T1000 (cell line): ENCODE measurements at places on chromosomes 5 and 9.

DNA sequence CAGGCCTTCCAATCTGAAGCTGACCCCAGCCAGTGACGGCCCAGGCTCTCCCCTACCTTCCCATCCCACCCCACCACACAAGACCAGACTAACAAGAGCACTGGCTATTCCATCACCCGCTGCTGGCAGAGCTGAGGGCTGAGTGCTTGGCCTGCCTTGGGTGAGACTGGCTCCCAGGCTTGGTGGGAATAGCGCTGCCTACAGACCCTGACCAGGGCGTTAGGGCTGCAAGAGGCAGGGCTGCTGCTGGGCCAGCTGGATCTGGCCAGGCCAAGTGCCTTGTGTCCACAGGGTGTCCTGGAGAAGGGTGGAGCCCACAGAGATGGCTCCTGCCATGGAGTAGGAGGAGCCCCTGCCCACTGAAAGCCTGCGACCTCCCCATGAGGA, 31.6 kb upstream of the ANGPTL2 start:
- DNase-seq, result no peak

- no peak for DNase-seq
Measured at GRCh38 chr5:93586736-93587596, 3.9 kb downstream of the NR2F1 start.

GRCh38 chr9:111886983-111887718, 9.5 kb upstream of the UGCG start:
- DNase-seq, result no peak

GRCh38 chr5:172834415-172835289, 601 bp downstream of the ERGIC1 start:
- DNase-seq, result peak; percentile 22

- no peak for DNase-seq
Measured at GRCh38 chr9:22169243-22169642, 160.1 kb upstream of the CDKN2B start.

DNA sequence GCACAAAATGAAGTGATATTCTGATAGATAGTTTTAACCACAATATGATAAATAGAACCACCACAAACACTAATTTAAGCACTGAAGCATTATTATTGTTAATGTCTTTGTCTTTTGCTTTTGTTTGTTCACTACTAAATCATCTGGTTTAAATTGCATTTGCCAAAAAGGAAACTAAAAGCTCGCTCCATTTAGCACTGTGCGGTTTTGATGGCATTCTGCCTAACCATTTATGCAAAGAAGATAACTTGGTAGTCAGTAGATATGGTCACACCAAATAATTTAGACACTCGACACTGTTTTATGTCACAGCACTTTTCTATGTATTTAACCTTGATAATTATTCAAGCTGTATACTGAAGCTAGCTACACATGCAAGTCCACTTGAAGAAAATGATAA, 849.8 kb upstream of the CDH6 start:
- DNase-seq, result no peak

DNA sequence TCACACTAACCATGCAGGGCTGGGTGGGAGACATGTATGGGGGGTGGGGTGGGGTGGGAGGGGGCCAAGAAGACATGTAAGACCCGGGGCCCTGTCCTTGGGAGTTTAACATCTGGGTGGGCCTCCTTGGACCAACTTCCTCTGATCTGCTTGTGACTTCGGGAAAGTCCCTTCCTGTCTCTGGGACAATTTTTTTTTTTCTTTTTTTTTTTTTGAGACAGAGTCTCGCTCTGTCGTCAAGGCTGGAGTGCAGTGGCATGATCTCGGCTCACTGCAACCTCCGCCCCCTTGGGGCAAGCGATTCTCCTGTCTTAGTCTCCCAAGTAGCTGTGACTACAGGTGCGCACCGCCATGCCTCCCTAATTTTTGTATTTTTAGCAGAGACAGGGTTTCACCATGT, 23.8 kb upstream of the IER5L start:
- no peak for DNase-seq

DNA sequence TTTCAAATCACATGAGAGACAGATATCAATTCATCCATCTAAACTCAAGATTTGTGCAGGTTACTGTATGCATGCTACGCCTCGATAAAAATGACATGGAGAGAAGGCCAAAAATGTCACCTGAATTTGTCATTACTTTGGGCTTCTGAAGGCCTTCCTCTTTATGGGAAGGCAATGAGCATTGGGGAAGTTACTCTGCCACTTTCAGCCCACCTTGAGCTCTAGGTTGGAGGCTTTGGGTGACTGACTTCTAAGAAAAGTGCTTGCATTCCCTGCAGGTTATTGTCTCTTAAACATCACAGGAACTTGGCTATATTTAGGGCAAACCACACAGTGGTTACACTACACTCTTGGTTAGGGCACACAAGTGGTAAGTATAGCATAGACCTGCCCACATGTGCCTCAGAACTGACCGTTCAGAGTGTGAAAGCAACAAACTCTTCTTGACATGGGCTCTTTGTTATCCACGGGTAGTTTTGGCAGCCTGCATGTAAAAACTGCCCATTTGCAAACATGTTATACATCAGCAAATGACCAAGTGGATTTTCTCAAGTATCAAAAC, 169.5 kb downstream of the ZNF608 start:
- no peak for DNase-seq

GRCh38 chr5:14054965-14055963, 87.9 kb upstream of the TRIO start:
- no peak for DNase-seq

GRCh38 chr5:107736638-107737037, 65.9 kb upstream of the EFNA5 start:
- no peak for DNase-seq

- DNase-seq, result no peak
Measured at GRCh38 chr9:18350036-18350435, 123.9 kb upstream of the ADAMTSL1 start.

DNA sequence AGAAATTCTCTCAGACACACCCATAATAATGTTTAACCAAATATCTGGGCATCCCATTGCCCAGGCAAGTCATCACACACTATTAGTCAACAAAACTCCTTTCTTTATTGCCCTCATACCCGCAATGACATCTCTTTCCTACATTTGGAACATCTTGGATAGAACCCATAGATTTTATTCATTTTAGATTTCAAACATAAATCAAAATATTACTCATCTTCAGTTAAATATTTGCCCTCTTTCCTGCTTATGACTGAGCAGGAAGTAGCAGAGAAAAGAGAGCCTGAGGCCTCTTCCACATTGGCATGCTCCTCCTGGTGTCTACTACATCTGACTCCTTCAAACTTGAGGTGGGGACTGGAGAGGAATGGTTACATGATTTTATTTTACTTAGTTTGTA, 592.0 kb downstream of the CHSY3 start:
- no peak for DNase-seq

DNA sequence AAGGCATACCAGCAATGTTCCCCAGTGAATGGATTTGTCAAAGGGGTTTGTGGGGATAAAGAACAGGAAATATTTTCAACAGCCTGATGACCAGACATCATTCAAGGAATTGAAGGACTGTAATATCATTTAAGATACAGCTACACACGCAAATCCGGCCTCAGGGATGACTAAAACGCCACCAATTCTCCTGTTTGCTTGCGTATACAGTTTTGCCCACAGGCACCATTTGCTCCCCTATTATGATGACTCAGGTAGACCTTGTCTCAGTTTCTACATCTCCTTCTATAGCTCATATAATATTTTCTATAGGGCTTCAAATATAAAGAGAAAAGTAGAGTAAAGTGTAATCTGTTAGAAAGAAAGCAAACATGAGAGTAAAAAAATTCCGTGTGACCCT, 29.7 kb upstream of the ITGA1 start:
- no peak for DNase-seq

DNA sequence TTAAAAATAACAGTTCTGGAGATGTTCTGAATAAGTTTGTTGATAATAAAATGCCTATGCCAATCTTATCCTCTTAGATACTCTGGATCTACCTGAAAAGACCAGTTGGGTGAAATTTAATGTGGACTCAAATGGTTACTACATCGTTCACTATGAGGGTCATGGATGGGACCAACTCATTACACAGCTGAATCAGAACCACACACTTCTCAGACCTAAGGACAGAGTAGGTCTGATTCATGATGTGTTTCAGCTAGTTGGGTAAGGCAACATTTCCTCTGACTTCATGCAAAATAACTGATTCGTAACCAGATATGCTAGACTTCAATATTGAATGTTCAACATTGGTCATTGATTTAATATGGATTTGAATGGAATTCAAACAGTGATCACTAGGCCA, 27.0 kb downstream of the ERAP2 start:
- DNase-seq, result no peak

GRCh38 chr9:115672477-115673316, 480.9 kb upstream of the PAPPA start:
- DNase-seq, result peak; percentile 55

DNA sequence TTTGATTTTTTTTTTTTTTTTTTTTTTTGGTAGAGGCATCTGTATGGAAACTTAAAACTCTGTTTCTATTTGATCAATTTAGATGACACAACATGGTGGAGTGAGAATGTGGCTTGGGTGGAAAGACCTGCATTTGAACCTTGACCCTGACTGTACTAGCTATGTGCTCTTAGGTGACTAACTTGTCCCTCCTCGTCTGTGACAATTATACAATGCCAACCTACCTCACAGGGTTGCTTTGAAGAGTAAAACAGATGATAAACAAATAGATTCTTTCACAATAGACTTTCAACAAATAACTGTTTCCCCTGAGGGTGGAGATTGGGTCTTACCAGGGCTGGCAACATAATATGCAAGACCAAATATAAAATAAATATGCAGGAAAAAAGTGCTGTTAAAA, 109.3 kb downstream of the CRB2 start:
- DNase-seq, result no peak

GRCh38 chr5:56565644-56566043, 249.7 kb upstream of the MAP3K1 start:
- no peak for DNase-seq

DNA sequence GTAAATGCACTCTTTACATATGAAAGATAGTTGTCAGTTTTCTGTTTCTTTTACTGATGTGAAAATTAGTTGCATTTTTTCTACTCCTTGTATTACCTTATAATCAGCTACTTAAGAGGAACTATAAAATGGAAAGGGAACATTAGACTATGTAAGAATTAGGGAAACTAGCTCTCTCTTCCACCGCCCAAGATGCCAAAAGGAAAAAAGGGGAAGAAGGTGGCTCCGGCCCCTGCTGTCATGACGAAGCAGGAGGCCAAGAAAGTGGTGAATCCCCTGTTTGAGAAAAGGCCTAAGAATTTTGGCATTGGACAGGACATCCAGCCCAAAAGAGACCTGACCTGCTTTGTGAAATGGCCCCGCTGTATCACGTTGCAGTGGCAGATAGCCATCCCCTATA, 15.2 kb upstream of the HOMER1 start:
- no peak for DNase-seq

DNA sequence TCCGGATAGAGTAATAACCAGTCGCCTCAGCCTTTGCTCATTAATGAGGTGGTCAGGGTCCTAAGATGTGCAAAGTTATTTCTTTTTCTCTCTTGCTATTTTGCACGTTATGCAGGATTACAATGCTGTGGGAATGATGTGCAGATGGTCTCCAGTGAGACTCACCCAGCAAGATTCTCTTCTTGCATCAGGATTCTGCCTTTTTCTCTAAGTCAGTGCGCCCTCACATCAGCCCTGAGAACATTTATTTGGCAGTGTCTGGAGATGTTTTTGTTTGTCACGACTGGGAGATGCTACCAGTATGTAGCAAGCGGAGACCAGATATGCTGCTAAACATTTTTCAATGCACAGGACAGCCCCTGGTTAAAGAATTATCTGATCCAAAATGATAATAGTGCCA, 280.3 kb upstream of the WWC1 start:
- no peak for DNase-seq

DNA sequence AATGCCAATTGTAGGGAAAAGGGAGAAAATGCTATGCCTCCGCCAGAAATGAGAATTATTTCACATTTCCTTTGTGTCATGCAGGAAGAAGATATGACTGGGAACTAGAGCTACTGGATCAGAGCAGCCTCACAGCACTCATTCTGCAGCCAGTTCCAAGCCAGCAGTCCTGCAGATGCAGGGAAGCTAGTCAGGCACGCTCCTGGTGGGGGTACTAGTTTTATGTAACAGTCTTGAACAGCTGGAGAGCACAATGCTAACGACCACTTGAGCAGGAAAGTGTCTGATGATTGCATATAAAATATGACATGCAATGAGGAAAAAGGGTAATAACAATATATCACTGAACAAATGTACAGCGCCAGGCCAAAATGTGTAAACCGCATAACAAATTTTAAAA, 21.7 kb downstream of the CDH10 start:
- no peak for DNase-seq

- no peak for DNase-seq
Measured at GRCh38 chr9:73014011-73014410, 61.2 kb upstream of the ALDH1A1 start.

GRCh38 chr9:91190062-91190461, 171.7 kb downstream of the AUH start:
- no peak for DNase-seq

DNA sequence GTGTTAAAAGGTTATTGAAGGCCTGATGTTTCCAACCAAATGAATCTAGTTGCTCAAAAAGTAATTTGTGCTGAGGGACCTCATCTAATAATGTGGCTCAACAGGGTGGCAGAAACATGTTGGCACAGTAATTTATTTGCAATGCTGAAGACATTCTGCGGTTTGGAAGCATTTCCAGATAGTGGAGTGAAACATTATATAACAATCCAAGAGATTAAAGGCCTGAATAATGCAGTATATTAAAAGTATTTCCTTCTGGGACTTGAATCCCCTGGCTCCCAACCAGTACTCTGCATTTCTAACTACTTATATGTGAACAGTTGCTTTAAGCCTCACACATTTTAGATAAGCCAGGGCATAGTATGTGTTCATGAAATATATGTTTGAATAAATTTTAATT, 25.9 kb upstream of the ALDH1A1 start:
- no peak for DNase-seq

DNA sequence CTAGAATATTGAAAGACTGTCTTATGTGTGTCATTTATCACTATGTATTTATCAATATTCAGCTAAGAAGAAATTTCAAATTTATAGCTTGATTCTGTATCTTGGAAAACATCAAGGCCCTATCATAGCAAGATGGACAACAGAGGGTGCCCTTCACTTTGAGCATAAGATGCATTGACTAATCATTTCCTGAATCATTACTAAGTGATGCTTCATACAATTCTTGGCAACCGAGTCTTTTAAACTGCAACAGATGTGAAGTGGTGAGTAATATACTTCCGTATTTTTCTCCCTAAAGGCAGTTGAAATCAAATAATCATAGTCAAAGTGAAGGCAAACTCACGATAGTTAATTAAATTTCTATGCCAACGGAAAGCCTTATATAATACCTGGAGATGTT, 318.6 kb upstream of the RGMB start:
- no peak for DNase-seq

GRCh38 chr5:90606539-90606938, 47.9 kb downstream of the ADGRV1 start:
- no peak for DNase-seq
